ENCODE measurements at places on chromosomes 13 and 19.

GRCh38 chr13:98222081-98222554 lies 45.0 kb upstream of the RNF113B start:
- no peak for DNase-seq

GRCh38 chr19:31648347-31648746 lies 299.1 kb upstream of the TSHZ3 start:
- no peak for DNase-seq

DNA sequence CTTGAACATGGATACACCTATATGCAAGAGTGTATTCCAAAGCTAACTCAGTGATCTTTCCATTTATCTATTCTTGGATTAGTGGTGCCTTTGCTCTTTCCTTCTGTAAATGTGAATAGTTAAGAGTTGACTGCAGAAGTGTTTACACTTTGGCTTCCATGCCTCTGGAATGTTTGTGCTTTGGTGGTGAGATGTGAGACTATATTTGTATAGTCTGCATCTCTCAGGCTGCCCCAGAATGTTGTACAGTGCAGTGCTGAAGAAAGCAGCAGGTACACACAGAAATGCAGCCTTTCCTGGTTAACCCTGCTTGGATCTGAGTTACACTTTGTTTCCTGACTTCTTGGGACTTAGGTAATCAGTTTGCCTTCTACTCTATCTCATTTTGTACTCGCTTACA lies 90.2 kb downstream of the DNAJC15 start:
- DNase-seq, result no peak

DNA sequence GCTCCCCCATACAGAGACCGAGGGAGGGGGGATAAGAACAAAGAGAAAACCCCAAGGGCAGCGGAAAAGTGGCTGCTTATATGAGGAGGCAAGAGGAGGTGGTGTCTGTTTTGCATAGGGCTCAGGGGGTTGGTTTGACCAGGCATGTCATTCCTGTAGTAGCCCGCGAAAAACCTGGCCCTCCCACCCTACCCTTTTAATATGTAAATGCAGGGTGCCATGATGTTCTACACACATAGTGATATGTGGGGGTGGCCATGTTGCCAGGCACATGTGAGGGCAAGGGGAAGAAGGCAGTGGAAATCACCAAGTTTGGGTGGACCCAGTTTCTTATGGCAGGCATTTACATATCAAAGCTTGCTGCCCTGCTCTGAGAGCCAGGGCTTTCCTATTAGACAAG lies 203.5 kb upstream of the UBL3 start:
- no peak for DNase-seq

GRCh38 chr13:32191452-32191998 lies 123.6 kb downstream of the ZAR1L start:
- DNase-seq, result no peak

- no peak for DNase-seq
Observed at GRCh38 chr13:50283017-50283416, 267.8 kb downstream of the KCNRG start.

DNA sequence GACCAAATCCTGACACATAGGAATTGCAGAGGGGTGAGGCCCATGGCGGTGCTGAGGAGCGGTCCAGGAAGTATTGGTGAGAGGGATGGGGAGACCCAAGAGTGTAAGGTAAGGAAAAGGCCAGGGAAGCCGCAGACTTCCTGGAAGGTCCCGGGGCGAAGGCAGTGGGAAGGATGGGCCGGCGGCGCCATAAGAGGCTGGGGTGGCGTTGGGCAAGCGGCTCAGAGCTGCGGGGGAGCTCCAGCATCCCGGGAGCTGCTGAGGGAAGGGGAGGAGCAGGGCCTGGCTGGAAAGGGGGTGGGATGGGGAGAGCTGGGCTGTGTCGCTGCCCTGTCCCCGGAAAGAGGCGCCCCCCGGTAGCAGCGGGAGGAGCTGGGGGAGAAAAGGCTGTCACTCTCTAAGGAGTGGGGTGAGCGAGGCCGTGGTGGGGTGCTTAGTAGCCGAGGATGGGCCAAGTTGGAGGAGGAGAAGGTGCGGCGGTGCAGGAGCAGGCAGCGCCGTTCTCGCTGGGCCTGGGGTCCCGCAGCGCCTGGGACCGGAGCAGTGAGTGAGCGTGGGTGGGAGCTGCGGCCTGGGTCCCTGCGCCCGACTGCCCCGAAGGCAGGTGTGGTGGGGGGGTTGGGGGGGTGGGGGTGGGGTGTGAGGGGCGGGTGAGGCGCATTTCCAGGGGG lies 30.7 kb downstream of the C1QTNF9 start:
- DNase-seq, result no peak

- no peak for DNase-seq
Observed at GRCh38 chr19:51784109-51784785, 10.7 kb upstream of the FPR3 start.

Data from HS-27A (cell line).